Activated T-helper 17 cell treated with anti-CD3 and anti-CD28 coated beads, Interleukin-2, amount 50 U/mL, for 72 hours (primary cell): ENCODE measurements at places on chromosomes 5 and 9.

DNA sequence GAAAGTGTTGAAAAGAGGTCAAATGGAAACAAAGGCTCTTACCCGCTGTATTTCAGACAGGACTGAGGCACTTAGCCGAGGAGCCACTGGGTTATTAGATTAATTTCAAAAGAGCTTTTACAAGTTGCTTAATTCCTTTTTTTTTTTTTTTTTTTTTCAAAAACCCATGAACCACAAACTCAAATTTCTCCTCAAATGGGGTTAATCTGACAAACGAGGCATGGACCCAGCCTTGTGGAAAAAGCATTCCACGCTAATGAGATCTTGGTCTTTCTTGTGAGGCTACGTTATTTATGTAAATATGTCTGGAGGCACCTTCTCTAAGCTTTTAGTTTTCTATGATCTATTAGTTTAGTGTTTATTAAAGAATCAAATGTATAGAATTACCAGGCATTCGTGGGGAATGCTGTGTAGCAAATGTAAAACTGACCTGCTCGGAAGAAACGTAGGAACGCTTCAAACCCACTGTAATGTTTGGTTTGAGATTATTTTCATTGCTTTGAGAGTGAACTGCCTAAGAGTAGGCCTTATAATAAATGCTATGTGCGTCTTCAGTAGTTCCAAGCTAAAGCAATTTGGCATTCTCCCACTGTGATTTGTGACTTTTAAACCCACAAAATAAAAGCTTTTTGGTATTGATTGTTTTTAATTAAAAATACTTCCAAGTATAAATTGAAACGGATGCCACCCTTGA is 134.7 kb downstream of the CDH6 start:
- ATAC-seq = no peak

DNA sequence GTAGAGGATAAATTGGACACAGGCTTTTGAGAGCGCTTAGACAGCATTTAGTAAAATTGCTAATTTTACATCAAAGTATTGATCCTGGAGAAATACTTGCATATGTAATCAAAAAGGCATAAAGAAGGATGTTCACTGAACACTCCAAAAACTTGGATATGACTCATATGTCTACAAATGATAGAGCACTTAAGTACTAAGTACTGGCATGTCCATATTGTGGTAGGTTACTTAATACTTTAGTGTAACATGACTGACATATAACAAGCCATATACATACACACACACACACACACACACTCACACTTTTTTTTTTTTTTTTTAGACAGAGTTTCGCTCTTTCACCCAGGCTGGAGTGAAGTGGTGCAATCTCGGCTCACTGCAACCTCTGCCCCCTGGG is 361.9 kb downstream of the ARHGEF28 start:
- ATAC-seq = no peak

GRCh38 chr9:35856882-35857281 is 13.3 kb downstream of the OR13J1 start:
- ATAC-seq = no peak

GRCh38 chr5:133149345-133149744 is 97.5 kb downstream of the HSPA4 start:
- ATAC-seq = no peak

GRCh38 chr9:135296735-135297455 is 182.7 kb upstream of the PPP1R26 start:
- ATAC-seq = no peak
